Stimulated activated CD8-positive, alpha-beta memory T cell treated with anti-CD3 and anti-CD28 coated beads, Interleukin-7, amount 100 ng/mL, for 1 hour (primary cell): ENCODE measurements at places on chromosomes 3 and 15.

DNA sequence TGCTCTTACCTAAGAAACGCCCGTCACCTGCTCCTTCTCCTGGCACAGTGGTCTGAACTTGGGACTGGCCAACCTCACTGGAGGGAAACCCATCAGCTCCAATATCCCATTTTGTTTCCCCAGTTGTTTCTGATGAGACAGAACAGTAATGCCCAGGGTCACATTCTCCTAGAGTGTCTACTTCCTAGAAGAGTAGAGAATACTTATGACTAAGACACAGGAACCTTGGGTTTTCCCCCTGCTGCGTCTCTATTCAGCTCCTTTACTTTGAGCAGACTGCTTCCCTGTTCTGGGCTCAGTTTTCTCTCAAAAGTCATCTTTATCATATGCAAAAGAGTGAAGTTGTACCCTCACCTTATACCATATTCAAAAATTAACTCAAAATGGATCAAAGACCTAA is 79.4 kb downstream of the POLR2M start:
- DNase-seq, result no peak

- no peak for DNase-seq
Measured at GRCh38 chr3:65636326-65636725, 402.4 kb downstream of the MAGI1 start.

GRCh38 chr15:83700082-83700481 is 46.2 kb downstream of the ADAMTSL3 start:
- no peak for DNase-seq

- DNase-seq, result no peak
Measured at GRCh38 chr15:27095886-27096624, 125.1 kb downstream of the GABRG3 start.

DNA sequence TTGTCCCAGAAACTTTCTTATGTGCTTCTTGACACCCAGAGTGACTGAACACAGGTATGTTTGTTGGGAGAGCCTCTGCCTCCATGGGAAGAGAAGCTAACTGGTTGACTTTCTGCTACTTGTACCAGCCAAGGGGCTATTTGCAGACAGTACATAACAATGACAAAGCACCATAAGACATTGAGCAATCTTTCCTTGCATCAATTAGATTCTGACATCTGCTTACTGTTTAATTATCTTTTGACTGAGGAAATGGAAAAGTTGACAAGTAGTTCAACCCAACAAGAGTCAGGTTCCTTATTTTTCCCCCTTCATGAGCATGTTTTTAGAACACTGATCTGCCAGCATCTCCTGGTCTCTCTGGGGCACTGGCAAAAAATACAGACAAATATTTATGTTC is 157.7 kb downstream of the RPLP1 start:
- DNase-seq, result no peak

GRCh38 chr3:177810162-177810623 is 612.9 kb upstream of the TBL1XR1 start:
- DNase-seq, result no peak

DNA sequence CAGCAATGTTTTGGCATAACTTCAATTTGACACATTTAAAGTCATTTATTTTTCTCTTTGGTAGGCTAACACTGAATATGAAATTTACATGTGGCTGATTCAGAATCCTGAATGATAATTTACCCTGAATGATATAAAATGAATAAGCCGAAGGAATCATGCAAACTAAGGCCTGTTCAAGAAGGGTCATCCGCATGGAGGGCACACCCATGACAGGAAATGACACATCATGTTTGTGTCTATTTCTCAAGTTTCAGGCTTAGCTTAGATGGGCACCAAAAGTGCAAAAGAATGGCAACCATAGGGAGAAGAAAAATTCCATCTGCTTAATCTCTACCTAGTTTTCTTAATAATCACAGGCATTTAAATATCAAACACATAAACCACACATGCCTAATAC is 141.5 kb downstream of the DUT start:
- DNase-seq, result no peak

DNA sequence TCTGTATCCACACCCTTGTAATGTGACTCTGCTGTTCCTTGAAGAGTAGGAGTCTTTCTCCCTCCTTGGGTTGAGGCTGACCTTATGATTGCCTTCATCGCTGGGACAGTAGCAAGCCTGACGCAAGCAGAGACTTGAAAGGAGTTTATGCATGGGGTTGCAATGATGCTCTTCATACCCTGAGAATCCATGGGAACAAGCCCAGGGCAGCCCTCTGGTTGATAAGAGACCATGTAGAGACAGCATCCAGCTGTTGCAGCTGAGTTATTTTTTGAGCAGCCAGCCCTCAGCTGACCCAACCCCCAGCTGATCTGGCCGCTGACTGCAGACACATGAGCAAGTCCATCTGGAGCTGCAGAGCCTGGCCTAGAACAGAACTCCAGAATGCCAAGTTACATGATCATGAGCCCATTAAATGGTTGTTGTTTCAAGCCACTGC is 60.6 kb upstream of the ARNT2 start:
- DNase-seq, result no peak

DNA sequence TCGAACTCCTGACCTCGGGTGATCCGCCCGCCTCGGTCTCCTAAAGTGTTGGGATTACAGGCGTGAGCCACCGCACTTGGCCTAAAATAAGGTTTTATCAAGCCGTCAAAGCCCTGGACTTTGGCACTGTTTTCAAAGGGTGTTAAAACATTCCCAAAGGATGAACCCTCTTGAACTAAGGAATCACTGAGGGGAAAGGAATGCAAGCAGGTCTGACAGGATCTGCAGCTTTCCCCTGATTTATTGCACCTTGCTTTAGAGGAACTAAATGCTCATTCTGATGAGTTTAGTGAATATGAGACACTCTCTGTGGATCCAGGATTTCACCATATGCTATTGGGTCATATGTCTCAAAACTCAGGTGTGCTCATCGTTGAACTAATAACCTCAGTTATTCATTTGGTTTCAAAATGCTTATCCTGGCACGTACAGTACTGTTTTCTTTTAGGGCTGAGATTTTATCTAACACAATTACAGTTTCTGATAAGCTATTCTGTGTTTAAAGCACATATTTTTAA is 63.0 kb upstream of the TSC22D2 start:
- DNase-seq, result no peak

DNA sequence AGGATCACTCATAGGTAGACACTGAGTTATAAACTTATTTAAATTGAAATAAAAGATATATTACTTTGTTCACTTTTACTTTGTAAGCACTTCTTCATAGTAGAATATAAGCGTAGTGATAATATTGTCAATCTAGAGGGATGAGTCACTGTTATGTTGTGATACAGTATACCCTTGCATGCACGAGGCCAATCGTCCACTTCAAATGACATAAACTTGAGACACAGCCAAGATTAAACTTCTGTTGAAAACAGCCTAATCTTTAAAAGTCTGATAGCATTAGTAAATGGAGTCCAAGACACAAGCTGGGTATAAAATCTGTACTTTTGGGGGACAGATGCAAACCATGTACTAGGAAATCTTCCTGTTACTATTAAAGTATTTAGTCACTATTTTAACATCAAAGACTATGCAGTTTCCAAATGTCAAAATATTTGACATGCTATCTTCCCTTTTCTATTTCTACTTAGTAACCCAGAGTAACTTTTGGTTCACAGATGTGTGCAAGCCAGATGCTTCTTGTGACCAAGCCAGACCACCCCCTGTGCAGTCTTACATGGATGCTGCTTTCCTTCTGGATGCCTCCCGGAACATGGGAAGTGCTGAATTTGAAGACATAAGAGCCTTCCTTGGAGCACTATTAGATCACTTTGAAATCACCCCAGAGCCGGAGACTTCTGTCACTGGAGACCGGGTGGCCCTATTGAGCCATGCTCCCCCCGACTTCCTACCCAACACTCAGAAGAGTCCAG is 85.3 kb downstream of the PIK3R4 start:
- no peak for DNase-seq

DNA sequence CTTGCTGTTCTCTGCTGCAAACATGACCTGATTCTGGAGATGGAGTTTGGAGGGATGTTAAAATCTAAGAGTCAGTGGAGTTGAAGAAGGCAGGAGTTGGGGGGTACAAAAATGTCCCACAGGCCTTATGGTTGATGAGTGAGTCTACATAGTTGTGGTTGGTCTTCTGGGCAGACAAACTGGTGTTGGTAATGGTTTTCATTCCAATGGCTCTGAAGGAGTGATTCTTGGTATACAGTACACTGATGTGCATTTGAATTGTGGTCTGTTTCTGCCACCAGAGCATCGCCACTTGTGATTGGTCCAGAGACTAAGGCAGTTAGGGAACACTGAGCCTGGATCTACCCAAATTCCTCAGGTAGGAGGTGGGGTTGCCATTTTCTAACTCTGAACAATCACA is 514.1 kb upstream of the CFAP20DC start:
- no peak for DNase-seq

GRCh38 chr3:62567097-62568021 is 194.0 kb upstream of the FEZF2 start:
- no peak for DNase-seq

DNA sequence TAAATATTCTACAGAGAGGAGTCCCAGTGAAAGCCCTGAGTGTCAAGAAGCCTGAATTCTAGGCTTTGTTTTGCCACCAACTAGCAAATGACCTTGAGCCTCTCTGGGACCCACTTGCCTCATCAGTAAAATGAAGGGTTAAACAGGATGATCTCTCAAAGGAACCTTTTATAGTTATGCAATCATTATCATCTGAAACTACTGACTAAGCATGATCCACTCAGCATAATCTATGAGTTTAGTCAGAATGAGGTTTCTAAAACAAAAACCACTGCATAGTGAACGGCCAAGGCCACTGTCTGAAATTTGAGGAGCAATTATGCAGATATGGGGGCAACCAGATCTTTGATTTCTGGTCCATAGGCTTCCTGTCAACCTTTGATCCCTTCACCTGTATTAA is 319.0 kb downstream of the MECOM start:
- no peak for DNase-seq

DNA sequence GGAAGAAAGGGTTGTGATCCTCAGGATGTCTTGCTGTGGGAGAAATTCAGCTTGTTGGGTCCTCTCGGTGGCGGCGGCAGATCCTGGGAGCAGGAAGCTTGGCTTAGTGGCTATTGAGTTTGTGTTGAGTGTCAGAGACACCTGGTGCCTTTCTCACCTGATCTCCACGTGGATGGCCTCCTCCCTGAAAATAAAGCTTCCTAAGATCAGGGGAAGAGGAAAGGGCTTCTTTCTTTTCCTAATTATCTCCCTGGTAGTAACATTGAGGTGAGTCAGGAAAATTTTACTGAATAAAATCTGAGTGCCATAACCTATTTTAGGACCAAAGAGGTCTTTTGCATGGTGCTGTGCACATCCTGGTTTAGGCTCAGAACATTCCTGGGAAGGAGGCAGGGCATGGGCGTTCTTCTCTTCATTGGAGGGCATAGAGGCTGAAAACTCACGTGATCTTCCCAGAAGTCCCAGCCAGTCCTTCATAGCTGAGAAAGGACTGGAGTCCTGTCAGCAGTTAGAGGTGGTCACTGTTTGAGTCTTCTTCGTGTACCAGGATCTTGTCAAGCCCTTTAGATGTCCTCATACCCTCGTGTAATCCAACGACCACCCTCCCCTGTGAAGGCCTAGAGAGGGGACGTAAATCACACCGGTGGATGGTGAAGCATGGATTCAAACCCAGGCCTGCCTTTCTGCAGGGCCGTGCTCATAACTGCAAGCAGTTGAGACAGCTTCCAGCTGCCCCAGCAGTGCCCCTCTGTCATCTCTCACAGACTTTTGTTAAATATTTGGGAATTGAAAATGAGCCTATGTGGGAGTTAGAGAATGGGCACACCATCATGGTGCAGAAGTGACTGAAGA is 1.1 kb downstream of the CMTM8 start:
- DNase-seq, result no peak

DNA sequence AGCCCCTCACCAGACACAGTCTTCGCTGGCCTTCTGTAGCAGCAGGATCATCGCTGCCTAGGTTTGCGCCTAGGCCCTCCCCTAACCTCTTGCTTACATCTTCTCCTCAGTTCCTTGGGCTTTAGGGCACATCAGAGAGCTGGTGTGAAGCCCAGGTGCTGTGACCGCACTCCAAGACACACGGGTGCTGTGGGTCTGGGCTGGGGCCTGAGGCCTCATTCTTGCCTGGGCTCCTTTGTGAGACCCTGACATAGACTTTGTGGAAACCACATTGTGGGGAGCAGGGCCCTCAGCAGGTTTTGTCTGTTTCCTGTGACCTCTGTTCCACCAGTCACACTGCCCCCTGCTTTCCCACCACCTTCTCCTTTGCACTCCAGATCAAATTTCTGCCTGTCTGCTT is 8.0 kb downstream of the AMIGO3 start:
- no peak for DNase-seq

DNA sequence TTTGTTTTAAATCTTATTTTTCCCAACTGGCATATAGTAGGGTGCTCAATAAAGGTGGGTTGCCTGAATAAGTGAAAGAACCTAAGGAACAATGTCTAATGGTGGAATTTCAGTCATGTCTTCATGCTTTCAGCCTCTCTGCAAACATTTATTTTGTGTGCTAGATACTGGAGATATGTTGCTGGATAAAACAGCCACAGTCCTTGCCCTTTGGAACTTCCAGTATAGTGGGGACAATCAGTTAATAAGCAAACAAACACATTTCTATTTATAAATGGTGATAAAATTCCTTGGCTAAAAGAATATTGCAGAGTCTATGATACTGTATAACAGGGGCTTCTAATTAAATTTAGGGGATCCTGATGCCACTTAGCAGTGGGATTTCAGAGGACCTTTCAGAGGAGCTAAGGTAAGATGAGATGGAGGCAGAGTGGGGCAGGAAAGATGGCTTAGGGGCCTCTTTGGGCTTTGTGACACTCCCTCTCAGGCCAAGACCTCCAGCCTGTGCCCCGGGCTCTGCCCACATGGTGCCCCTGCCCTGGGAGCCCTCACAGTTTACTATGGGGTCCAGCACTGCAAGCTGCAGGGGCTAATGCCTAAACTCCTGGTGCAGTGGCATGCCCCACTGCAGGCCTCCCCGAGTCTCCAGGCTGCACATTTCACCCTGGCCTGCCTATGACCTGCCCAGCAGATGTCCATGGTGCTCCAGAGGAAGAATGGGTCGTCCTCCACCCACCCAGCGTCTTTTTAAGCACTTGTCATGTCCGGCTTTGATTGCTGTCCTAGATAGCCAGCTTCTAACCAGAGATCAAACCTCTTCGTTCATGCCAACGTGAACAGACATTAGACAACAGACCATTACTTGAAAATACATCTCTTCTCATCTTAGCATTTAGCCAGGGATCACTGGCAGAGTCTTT is 61.6 kb upstream of the PRR23C start:
- no peak for DNase-seq

GRCh38 chr15:32956006-32956405 is 238.2 kb downstream of the GREM1 start:
- no peak for DNase-seq
